OCI-LY7 (cell line): ENCODE measurements at places on chromosomes 6 and 20. TPM values are rescaled to one million over a fixed set of nuclear protein-coding genes. Genes with fewer than 3 reads are reported as not detected.
A peak's percentile ranks its signal among the peaks of the same experiment; 100 is the strongest.

DNA sequence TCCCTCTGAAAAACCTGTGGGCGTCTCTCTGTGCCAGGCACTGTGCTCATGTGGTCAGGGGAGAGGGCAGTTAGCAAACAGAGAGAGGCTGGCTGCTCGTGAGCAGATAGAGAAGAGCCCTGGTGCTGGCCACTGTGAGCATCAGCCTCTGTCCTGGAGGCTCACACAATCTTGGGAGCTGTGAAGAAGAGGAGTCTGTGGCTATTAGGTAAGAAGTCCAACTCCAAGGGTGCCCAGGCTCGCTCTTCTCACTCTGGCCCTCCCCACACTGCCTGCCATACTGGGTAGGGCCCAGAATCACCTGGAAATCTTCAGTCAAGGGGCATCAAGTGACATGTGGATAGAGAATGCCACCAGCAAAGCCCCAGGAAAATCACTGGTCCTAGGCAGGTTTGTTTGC lies 14.1 kb downstream of the SCML4 start:
- DNase-seq = no peak

The THBD gene
- total RNA-seq = not detected in 2 replicates

DNA sequence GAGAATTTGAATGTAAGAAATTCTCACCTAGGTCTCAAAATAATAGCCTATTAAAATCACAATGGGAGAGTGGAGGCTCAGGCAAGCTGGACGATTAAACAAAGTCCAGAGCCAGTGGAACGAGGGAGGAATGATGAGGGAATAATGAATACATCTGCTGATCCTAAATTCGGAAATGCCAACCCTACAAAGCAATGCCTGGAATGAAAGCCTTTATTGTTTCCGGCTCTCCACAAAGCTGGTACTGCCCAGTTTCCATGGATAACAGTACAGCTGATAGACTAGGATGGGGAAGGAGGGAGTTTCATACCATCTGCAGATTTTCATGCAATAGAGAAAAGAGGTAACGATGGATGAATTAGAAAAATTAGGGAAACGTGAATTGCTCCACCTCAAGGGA lies 356.1 kb downstream of the CBLN4 start:
- DNase-seq = no peak

GRCh38 chr6:43980004-43980795 lies 147.1 kb downstream of the MRPL14 start:
- DNase-seq = no peak

DNA sequence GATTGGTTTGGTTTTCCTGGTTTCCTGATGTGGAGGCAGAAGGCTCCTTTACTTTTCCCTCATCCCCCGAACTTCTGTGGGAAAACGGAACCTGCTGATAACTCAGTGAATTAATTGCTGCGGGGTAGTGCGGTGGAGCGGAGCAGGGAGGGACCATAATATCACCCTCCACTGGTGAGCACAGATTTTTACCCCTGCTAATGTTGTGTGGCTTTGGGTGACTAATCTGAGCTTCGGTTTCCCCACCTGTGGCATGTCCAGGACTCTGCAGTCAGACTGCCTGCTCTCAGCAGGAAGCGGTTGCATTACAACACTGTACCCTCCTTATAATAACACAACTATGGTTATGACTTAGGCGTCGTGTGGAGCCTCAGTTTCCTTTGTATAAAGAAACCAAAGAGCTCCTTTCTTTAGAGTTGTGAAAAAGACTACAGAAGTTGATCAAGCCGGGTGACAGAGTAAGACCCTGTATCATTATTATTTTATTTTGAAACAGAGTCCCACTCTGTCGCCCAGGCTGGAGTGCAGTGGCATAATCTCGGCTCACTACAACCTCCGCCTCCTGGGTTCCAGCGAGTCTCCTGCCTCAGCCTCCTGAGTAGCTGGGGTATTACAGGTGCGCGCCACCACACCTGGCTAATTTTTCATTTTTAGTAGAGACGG lies 2.2 kb upstream of the ID1 start:
- peak; percentile 20 for DNase-seq

- DNase-seq = no peak
Measured at GRCh38 chr6:166223079-166223478, 55.4 kb upstream of the TBXT start.

The REM1 gene
- not detected in 2 replicates for total RNA-seq

The RARS2 gene
- total RNA-seq = 34.0 and 36.0 TPM in 2 replicates

The MACROD2 gene
- total RNA-seq = 4.5 and 6.4 TPM in 2 replicates

GRCh38 chr6:14386668-14387067 lies 269.1 kb downstream of the CD83 start:
- DNase-seq = no peak

GRCh38 chr20:48609491-48609978 lies 218.3 kb downstream of the PREX1 start:
- DNase-seq = no peak

GRCh38 chr6:146209942-146210341 lies 181.1 kb downstream of the GRM1 start:
- DNase-seq = no peak

- DNase-seq = no peak
Measured at GRCh38 chr20:57748601-57749130, 38.9 kb upstream of the PMEPA1 start.

- DNase-seq = no peak
Measured at GRCh38 chr6:167238694-167239467, 52.2 kb upstream of the UNC93A start.

The NRSN1 gene
- not detected in 2 replicates for total RNA-seq

- no peak for DNase-seq
Measured at GRCh38 chr6:30537931-30538330, 18.4 kb downstream of the GNL1 start.

The E2F1 gene
- 148 and 168 TPM in 2 replicates for total RNA-seq

DNA sequence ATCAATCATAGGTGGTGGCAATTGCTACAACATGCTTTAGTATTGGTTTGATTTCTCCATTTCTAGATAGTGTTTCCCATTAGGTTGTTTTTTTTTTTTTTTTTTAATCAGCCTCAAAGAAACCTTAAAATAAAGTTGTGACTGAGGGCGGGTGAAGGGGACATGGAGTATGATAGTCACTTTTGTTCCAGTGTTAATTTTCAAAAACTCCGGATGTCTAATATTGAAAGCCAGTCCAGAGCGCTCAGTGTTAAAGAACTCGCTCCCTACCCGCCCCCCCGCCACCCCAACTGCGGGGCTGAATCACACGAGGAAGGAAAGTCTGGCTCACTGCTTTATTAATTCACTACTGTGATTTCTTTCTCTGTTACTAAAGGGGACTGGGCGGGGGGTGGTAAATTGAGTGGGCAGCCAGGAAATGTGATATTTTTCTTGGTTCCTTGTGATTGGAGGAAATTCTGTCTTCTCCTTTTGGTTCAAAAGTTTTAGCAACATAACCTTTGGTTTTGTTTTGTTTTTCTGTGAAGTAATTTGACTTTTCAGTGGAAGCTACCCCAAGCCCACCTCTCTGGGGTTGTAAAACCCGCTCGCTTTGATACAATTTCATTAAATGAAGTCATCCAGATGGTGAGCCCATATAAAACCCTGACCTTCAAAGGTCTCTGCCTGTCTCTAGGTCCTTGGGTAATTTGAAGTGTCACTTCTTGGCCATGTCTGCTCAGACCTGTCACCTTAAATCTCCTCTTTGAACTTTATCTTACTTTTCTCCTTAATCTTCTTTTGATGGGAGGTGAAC lies 38.0 kb downstream of the TNFAIP3 start:
- DNase-seq = peak; percentile 14

DNA sequence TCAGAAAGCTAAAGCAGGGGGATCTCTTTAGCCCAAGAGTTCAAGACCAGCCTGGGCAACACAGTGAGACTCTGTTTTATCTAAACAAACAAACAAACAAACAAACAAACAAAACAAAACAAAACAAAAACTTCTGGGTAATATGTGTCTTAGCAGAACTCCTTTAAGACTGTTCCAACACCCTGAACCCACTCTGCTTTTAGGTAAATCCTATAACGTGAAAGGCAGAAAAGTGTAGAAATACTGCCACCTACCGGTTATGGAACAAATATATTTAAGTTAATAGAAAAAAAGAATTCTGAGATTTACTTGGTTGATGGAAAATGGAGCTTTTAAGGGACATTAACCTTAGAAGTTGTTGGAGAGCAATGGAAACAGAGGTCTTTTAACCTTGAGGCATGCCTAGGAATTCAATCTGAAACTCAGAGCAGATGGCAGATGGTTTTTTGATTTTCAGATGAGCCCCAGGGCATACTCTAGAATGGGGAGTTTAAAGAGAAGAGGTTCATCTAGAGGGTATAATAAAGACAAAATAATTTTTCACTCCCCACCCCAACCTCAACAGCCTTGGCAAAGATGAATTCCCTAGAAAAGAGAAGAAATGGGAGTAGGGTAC lies 38.5 kb downstream of the SOD2 start:
- DNase-seq = peak; percentile 86

DNA sequence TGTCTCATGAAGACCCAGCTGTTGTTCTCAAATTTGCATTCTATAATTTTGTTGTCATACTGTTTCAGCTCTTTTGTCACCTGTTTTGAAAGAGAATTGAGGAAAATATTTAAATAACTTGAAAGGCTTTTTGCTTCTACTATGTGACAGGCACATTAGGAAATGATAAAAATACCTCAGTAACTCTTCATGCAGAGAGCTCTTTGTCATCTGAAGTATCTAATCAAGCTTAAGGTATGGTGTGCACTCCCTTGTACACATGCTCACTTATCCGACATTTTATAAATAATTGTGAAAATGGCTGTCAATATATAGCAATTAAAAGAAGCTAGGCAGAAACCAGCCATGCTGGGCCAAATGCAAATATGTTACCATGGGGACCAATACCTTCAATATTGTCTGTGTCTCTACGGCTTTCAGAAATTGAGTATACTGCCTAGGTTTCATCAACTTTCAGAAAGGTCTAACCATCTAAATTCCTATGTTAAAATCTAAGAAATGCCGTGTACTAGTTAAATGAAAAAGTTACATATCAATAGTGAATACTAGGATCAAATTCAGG lies 349.0 kb downstream of the RNGTT start:
- peak; percentile 82 for DNase-seq

The C20orf144 gene
- total RNA-seq = 0.31 and 0.42 TPM in 2 replicates

GRCh38 chr6:1481286-1481685 lies 91.9 kb downstream of the FOXF2 start:
- DNase-seq = no peak

GRCh38 chr6:149499066-149499465 lies 14.3 kb upstream of the ZC3H12D start:
- no peak for DNase-seq

The SIRPD gene
- not detected in 2 replicates for total RNA-seq

DNA sequence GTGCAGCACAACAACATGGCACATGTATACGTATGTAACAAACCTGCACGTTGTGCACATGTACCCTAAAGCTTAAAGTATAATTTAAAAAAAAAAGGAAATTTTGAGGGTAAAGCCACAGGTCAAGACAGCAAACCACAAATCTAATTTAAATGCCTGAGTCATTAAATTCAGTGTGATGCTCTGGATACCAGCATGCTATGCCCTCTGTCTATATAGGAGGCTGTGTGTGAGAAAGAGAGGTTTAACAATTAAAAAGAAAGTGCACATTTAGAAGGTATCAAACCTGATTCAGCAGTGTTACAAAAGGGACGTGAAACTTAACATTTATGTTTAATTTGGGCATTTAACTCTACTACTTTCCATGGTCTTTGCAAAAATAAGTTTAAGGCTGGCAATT lies 276.3 kb downstream of the ADGRB3 start:
- DNase-seq = no peak

The TRIM38 gene
- total RNA-seq = 14.8 and 16.1 TPM in 2 replicates

The DEFB124 gene
- total RNA-seq = not detected in 2 replicates

The DNAH8 gene
- total RNA-seq = not detected in 2 replicates

DNA sequence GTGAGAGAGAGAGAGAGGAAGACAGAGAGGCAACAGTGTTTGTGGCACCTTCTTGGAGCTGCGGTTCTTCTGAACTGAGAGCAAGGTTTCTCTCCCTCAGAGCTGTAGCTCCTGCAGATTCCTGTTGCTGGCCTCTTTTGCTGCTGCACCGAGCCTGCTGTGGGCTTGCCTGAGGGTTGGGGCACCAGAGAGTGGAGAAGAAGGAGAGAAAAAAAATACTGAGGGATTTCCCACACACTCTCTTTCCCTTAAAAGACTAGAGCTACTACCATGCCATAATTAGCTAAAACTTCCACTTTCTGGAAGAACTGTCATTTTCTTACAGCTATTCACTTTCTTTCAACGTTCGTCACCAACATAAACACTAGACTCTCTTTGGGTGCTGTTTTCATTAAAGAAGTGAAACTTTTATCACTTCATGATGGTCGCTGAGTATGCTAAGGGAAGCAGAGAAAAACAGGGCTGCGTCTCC lies 18.2 kb upstream of the ECI2 start:
- peak; percentile 69 for DNase-seq

- peak; percentile 46 for DNase-seq
Measured at GRCh38 chr6:1940381-1940780, 305.0 kb downstream of the GMDS start.

DNA sequence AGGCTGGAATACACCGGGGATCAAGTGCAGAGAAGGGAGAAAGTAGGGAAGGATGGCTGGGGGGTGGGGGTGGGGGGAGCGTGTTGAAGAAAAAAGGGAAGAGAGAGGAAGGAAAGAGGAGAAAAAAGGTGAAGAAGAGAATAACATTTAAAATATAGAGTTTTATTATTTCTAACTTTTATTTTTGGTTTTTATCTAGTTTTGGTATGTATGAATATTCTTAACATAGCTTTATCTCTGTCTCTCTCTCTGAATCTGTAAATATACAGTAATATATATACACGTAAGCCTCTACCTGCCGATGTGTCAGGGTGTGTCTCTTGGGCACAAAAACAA lies 30.0 kb downstream of the HLA-F start:
- DNase-seq = no peak

- no peak for DNase-seq
Measured at GRCh38 chr6:144730088-144730645, 445.0 kb downstream of the UTRN start.

The LY6G5C gene
- 2.5 and 3.5 TPM in 2 replicates for total RNA-seq

DNA sequence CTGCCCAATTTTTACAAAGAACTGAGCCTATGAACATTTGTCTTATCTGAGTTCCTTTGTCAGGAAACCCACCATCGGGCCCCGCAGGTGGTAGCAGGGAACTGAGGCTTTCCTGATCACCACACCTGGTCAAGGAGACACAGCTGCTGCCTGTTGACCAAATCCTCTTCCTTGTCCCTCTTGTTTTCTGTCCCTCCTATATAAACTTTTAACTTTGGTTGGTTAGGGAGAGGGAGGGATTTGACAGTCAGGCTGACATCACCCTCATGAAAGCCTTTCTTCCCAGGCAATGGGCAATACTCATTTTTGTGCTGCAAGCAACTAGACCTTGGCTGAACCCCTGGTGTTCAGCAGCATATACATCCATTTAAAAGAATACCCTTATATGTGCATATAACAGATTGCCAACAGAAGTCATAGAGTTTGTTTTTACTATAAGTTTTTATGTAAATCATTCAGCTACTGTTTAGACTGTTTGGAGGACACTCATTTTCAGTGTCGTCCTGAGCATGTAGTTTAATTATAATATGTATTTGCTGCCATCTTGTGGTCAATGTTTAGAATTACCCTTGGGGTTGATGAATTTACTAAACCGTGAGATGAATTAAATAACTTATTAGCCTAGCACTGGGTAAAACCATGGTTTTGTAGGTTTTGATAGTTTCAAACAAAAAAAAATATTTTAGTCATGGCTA lies 17.0 kb downstream of the CRISP1 start:
- peak; percentile 72 for DNase-seq

The C6orf163 gene
- 2.8 and 3.0 TPM in 2 replicates for total RNA-seq
